ENCODE measurements at places on chromosomes 7 and 10.

DNA sequence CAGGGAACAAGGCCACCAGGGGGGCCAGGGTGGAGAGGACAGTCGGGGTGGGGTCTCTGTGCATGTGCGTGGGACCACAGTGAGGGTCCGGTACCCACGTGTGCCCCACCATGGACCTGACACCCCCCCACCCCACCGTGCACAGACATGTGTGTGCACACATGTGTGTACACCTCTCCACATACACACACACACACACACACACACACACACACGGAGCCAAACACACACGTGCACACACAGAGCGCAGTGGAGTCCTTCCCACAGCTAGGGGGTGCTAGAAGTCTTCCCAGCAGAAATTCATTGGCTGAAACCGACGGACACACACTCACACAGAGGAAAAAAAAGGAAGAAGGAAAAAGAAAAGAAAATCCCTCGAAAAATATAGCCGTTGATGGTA, 42.8 kb upstream of the GNA12 start:
- H3K4me3 ChIP-seq: no peak overlapping the region
- no peaks in the 10 kb centered on the region for H3K4me1 ChIP-seq
- no peaks in the 10 kb centered on the region for H3K27me3 ChIP-seq
- no peak for DNase-seq
- no peak overlapping the region for H3K27ac ChIP-seq

- H3K4me3 ChIP-seq: no peak overlapping the region
- H3K36me3 ChIP-seq: no peaks in the 10 kb centered on the region
- H3K27ac ChIP-seq: no peak overlapping the region
- no peaks in the 10 kb centered on the region for H3K4me1 ChIP-seq
Observed at GRCh38 chr10:69570050-69570816, 3.0 kb downstream of the NEUROG3 start.

GRCh38 chr10:22230158-22230833, 12.5 kb upstream of the EBLN1 start:
- H3K4me1 ChIP-seq: no peaks in the 10 kb centered on the region
- no peak overlapping the region for H3K27ac ChIP-seq
- no peaks in the 10 kb centered on the region for H3K27me3 ChIP-seq
- H3K36me3 ChIP-seq: no peaks in the 10 kb centered on the region
- no peak for DNase-seq
- peak overlapping the region; percentile 72 for H3K4me3 ChIP-seq

DNA sequence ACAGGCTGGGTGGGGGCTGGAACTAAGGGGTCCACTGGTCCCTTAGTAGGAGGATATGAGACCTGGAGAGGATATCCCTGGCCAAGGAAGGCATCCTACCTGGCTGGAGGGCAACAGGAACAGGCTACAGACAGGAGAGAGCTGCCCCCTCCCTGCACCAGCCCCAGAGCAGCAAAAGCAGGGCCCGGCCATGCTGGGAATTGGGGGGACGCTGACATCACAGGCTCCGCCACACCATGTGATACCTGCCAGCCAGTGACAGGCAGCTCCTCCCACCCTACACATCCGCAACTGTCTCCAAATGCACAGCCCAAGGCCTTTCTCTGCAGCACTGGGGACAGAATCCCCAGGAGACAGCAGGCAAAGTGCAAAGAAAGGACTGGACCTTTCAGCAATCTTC, 100.0 kb downstream of the EBF3 start:
- no peaks in the 10 kb centered on the region for H3K36me3 ChIP-seq
- no peak for DNase-seq
- no peaks in the 10 kb centered on the region for H3K27me3 ChIP-seq
- no peak overlapping the region for H3K27ac ChIP-seq
- no peaks in the 10 kb centered on the region for H3K4me1 ChIP-seq

GRCh38 chr7:50837965-50838364, 55.3 kb upstream of the GRB10 start:
- no peak overlapping the region for H3K4me3 ChIP-seq
- H3K27ac ChIP-seq: no peak overlapping the region
- DNase-seq: no peak
- H3K27me3 ChIP-seq: no peaks in the 10 kb centered on the region
- H3K4me1 ChIP-seq: no peaks in the 10 kb centered on the region

GRCh38 chr10:82811621-82812020, 936.6 kb downstream of the NRG3 start:
- no peak for DNase-seq
- H3K36me3 ChIP-seq: no peaks in the 10 kb centered on the region
- no peak overlapping the region for H3K27ac ChIP-seq
- no peaks in the 10 kb centered on the region for H3K4me1 ChIP-seq
- no peaks in the 10 kb centered on the region for H3K27me3 ChIP-seq
- no peak overlapping the region for H3K4me3 ChIP-seq

- peaks cover 32% of the 10 kb centered on the region for H3K4me1 ChIP-seq
- DNase-seq: peak; percentile 55
- no peaks in the 10 kb centered on the region for H3K27me3 ChIP-seq
- no peak overlapping the region for H3K27ac ChIP-seq
- peak overlapping the region; percentile 45 for H3K4me3 ChIP-seq
Observed at GRCh38 chr10:91745090-91745831, 53.0 kb upstream of the TNKS2 start.
